MV-4-11 (cell line): ENCODE measurements at places on chromosomes 5 and 9.

- no peak for DNase-seq
Observed at GRCh38 chr5:171904886-171905285, 101.6 kb downstream of the FBXW11 start.

- no peak for DNase-seq
Observed at GRCh38 chr5:79785983-79786382, 96.3 kb downstream of the CMYA5 start.

GRCh38 chr9:109139851-109140250 is 20.1 kb upstream of the TMEM245 start:
- DNase-seq, result no peak

- no peak for DNase-seq
Observed at GRCh38 chr5:61423487-61424145, 91.6 kb downstream of the ZSWIM6 start.

- DNase-seq, result peak; percentile 58
Observed at GRCh38 chr9:23123048-23123632, 676.5 kb downstream of the DMRTA1 start.

DNA sequence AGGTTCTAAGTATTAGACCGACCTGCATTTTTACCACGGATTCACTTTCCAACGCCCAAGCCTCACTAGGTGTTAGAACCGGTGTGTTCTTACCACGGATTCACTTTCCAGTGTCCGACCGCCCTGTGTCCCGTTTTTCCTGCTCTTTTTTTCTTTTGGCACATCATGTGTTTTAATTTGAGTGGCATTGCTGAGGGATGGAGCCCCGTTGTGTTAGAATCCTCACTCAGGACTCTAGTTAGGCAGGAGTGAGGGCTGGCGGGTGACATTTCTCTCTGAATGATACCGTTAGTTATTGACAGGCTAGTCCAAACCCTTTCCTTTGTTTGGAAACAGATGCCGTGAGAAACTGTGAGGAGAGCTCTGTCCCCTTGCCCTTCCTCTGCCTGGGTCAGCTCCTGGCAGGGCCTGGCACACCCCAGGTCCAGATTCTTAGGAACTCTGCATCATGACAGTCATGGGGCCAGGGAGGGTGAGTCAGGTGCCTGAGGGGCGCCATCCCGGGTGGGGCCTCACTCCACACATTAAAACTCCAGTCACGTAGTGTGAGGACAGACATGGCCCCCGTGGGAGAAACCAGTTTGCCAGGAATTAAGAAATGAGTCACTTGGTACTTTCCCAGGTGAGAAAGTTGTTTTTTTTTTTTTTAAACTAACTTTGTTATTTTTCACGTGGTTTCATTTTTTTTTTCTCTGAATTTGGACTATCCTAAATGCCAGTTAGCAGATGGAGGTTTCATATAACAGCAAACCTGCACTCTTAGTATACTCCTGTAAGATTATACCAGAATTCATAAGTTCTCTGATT is 15.8 kb downstream of the EXOC3 start:
- DNase-seq, result no peak

DNA sequence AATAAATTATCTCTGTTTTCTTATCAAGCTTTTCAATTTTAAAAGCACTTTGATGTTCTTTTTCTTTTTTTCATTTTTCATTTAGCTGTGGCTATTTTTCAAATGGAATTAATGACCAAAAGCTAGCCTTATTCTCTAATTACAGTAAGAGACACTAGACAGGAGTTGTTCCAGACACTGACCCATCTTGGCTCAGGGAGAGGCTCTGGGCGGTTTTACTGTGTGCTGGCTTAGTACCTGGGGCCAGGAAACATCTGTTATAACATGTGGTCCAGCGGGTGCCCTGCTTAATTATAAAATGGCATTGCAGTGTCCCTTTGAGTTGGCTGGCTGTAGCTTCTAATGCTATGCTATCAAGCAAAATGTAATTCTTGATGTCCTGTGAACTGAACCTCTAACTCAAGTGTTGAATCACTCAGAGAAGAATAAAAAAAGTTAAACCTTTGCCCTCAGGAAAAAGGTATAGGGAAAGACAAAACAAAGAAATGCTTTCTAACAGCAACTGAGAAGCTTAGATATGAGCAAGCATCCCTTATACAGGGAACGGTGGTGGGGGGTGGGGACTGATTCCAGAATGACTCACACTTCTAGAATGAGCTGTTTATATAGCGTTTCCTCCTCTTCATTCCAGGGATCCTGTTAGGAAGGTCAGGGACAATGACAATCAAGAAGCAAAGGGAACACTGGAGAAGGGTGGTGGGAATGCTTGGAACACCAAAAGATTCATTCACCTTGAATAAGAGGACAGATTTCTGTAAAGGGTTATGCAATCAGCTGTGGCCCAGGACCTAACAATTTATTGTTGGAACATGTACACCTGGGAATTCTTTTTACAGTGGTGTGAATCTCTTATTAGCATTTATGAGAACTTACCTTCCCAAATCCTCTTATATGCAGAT is 58.7 kb upstream of the NFIB start:
- no peak for DNase-seq

- no peak for DNase-seq
Observed at GRCh38 chr5:127840809-127841208, 137.6 kb downstream of the CCDC192 start.

DNA sequence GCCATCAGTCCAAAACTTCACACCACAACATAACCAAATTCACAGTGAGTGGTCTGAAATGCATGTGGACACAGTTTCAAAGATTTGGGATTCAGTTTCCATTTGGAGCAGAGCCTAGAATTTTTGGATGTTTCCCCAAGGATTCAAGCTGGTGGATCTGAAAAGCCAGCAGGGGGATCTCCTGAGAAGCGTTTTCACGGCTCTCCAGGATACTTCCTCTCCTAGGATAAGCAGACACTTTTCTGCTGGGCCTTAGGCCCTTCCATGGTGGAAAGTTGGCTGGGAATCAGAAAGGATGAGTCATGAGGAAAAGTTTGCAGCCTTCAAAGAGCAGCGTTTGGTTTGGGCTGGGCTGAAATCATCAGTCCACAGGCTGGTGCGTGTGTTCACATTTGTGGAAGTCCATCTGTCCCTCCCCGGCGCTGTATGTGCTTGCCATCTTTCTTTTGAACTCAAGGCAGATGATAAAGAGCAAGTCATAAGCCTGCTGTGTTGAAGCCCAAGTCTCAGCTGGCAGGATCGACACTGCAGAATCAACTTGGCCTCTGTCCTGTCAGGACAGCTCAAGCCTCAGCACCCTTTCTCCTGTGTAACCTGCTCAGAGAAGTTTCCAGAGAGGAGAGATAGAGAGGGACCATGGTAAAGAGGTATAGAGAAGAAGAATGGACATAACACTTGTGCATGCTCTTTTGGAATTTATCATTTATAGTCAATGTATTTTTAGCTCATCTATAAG is 152.6 kb upstream of the MSX2 start:
- no peak for DNase-seq

DNA sequence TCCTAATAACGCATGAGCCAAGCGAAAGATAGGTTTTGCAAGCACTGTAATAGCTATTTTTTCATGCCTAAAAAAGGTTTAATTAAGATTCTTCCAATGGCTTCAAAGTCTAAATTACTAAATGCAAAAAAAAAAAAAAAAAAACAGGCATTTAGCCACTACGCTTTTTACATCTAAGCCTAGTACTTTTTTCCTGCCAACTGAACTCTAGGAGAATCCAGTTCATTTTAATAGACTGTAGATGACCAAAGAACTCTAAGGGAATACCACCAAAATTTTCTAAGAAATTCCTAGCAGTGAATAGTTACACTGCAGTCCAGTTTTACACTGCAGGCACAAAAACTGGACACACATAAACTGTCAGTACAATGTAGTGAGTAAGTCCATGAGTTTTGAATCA is 9.8 kb downstream of the DIAPH1 start:
- DNase-seq, result no peak

DNA sequence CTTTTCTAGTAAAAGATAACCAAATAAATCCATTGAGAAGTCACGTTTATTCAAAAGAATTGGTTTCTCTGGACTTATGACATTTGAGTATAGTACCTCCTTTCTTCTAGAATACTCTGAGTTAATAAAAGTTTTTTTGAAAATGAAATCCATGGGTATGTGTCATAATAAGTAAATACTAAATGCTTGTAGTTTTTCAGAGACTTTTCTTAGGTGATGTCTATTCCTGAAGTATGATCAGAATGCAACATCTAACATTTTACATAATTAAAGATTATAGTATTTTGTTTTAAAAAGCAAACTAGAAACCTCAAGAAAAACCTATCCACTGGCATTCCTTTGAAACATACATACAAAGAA is 63.2 kb downstream of the NFIB start:
- DNase-seq, result no peak

DNA sequence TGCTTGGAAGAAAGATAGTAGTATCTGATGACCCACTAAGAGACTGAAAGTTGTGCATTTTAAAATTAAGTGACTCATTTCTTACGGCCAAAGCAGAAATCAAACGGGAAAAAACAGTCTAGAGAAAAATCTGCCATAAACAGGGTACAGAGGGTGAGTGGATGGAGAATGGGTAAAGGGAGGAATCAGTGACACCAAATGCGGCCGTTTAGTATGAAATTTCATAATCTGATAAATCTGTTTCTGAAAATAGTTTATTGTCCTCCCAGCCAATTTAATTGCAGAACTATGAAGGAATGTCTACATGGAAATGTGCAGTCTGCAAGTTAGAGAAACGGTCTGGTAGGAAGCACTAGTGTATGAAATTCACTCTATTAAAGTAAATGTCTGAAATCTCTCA is 39.5 kb downstream of the ADAMTS12 start:
- no peak for DNase-seq

DNA sequence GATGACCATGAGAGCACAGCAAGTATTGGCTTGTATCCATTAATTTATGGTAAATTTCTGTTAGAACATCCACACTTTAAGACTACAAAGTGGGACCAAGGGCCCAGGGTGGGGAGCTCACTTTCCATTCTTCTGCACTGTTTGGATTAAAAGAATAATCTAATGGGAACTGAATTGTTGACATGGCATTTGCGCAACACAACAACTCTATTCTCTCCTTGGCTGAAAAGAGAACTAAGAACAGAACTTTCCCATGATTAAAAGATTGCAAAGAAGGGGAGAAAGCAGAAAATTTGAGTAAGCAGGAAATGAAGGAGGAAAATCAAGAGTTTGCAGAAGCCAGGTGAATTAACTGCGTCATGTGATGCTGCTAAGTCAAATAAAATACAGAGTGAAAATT is 143.4 kb downstream of the HINT1 start:
- DNase-seq, result peak; percentile 29
